ENCODE measurements at places on chromosomes 4 and X.

DNA sequence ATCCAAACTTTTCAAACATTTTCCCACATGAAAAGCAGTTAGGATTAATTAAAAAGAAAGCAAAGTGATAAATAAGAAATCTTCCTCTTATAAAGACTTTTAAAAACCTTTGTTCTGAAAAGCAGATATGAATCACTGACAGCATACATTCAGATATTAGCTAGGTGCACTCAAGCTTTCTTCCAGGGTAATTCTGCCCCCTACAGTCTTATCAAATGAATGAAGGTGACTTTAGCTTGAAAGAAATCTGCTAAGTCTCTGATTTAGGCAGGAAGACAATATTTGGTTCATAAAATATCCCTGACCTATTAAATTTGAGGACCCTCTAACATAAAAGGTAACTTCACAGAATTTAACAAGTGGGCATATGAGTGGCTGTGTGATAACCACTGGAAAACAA is 209.1 kb upstream of the FAM47A start:
- no peak for DNase-seq

DNA sequence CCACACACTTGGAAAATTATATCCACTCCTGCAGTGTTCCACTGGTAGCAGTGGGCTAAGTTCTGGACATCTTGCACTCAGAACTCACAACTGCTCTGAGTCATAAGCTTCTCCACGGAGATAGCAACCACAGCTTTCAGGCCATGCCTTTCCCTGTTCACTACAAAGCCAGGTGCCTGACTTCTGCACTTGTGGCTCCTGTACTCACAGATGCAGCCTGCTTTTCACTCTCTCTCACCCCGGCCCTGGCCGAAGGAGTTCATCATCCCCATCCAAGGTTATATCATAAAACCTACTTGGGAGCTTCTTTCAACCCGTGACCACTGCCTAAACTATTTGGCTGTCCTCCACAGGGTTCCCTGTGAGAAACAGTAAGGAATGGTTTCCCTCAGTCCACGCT is 999.4 kb downstream of the GLUD2 start:
- DNase-seq, result no peak

DNA sequence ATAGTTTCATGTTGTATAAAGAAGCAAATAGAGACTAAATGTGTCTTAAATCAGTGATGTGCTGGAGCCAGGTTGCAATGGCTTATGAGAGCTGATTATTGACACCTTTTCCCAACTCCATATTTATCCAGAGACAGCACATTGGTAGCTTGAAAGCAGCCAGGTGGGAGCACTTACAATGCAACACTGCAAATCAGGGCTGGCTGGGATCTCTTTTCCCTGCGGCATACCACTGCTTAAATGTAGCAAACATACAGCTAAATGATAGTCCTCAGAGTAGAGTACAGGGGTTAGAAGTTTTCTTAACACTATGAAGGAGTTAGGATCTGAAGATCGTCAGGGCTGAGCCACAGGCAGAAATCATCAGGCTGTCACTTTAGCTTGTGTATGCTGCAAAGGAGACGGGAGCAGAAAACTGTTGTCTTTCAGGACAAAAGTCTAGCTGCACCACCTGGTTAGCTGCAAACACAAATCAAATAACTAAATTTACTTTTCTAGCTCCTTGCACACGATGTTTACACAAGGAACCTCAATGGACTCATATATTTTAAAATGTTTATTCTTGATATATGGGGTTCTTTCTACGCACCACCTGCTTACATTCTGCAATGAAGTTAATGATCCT is 527.3 kb downstream of the TLL1 start:
- no peak for DNase-seq

- DNase-seq, result no peak
Measured at GRCh38 chrX:77693594-77693993, 92.4 kb downstream of the ATRX start.

DNA sequence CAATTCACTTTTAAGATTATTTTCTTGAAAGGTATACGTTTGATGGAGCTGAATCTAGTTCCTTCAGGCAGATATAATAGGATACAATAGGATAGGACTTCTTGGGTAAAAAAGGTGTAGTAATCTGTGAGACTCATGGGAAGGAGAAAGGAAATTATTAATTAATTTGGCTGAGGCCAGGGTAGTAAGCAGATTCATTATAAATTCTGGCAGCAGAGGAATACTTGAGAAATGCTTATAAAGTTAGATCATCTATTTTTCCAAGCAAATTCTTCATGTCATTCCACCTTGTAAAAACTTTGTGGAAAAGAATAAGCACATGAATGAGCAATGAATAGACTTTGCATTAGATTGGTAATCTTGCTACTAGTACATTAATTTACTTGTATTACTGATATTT is 46.9 kb downstream of the GYPE start:
- DNase-seq, result no peak

DNA sequence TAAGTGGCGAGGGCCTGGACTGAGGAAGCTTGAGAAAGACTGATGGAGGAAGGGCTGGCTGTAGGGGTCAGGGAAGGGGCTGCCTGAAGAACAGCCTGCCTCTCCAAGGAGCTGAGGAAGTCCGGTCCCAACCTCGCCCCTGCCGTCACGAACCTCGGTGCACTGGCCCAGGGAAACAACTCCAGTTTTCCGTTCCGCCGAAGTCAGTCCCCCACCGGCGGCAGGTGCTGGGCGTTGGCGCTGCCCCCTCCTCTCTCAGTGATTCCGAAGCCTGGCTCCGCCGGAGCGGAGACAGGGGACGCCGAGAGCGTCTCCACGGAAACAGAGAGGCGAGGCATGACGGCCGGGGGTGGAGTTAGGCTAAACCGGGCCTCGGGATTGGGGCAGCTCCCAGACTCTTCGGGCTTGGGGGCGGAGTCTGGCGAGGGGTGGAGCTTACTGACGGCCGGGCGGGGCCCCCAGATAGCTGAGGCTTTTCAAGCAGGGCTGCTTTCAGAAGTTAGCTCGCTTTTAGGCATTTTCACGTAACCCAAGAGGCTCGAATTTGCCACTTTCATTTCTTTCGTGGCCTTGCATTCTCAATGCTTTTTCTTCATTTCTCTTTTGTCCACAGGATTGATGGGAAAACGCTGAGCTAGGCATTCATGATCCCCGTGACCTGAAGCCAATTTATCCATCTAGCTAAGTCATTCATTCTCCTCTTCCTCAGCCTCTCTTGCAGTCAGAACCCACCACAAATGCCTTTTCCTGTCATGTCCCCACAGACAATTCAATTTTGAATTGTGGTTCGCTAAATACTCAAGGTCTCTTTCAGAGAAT is at the start of gene TTC29:
TTC29 (minus strand) TSS at position 309 of the 819 bp plus-strand sequence. CDS start 5,969 bp downstream, outside the sequence.
- peak; percentile 12 for DNase-seq

- no peak for DNase-seq
Measured at GRCh38 chrX:11531226-11531625, 134.5 kb downstream of the ARHGAP6 start.

DNA sequence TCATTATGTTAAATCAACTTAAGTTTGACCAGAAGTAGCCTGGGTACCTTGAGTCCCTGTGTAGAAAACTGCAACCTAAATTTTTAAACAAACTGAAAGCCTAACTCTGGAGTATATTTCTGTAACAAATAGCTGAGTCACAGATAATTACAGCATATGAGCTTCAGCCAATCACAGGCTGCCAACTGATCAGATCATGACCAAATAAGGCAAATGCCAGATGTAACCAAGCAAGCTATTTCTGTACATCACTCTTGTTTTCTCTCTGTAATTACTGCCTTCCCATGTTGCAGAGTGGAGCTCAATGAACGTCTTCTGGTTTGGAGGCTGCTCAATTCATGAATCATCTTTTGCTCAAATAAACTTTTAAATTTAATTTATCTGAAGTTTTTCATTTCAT is 980.9 kb upstream of the DIAPH2 start:
- no peak for DNase-seq

GRCh38 chr4:83516042-83516772 is 19.7 kb upstream of the GPAT3 start:
- no peak for DNase-seq

DNA sequence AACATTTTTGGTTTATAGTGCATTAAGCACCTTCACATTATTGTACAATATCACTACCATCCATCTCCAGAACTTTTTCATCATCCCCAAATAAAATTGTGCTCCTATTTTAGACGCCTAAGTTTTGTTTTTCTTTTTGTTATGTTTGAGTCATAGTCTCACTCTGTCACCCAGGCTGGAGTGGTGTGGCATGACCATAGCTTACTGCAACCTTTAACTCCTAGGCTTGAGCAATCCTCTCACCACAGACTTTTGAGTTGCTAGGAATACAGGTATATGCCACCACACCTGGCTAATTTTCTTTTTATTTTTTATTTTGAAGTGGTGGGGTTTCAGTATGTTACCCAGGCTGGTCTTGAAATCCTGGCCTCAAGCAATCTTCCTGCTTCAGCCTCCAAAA is 33.9 kb downstream of the PRSS12 start:
- no peak for DNase-seq

DNA sequence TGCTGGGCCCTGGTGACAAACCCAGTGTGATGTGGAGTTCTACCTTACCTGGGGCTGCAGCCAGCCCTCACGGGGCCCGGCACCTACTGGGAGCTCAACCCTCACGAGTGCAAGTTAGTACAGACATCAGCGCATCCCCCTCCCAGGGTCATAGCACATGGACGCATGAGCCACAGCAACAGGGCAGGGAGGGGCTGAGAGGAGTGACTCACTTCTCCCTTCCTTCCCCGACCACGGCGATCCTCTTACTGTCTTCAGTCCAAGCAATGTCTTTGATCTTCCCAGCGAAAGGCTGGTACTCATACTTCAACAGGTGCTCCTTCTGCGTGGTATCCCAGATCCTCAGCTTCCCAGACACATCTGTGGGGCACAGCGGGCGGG is 17.8 kb downstream of the WDR1 start:
- no peak for DNase-seq

- DNase-seq, result no peak
Measured at GRCh38 chrX:124250835-124251437, 81.5 kb upstream of the TEX13D start.

GRCh38 chr4:37685823-37686372 is 278 bp downstream of the RELL1 start:
- no peak for DNase-seq

GRCh38 chrX:149497626-149498025 is 7.5 kb downstream of the IDS start:
- DNase-seq, result no peak

DNA sequence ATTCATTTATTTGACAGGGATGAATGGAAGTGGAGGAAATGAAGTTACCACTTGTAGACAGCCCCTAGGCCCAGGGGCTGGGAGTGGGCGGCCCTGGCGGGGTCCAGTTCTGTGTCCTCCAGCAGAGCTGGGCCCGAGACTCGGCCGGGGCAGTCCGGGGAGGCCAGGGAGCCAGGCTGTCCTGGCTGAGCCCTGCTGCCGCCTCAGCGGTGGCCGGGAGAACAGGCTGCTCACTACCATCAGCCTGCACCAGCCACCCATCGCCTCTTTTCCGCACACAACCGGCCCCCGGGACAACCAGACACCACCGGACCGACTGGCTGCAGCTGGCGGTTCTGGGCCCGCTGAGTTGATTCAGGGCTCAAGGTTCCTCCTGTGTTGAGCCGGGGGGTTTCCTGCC is 25.6 kb downstream of the CLDN34 start:
- no peak for DNase-seq

GRCh38 chrX:54928876-54929275 is 8.3 kb downstream of the TRO start:
- DNase-seq, result no peak

DNA sequence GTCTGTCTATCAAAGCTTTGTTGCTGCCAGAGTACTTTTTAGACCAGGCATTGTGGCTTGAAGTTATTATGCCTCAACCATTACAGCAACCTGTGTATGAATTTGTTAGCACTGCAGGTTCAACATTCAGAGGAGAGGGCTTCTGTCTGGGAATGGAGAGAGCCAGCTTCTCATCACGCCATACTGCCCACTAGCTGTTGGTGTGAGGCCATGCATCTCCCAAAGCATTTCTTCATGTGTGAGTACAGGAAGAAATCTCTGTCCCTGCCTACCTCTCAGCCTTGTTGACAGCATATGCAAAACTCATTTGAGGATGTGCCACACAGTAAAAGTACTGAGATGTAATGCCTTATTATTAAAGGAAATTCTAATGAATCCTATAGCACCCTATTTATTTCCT is 76.9 kb upstream of the PPARGC1A start:
- DNase-seq, result no peak

DNA sequence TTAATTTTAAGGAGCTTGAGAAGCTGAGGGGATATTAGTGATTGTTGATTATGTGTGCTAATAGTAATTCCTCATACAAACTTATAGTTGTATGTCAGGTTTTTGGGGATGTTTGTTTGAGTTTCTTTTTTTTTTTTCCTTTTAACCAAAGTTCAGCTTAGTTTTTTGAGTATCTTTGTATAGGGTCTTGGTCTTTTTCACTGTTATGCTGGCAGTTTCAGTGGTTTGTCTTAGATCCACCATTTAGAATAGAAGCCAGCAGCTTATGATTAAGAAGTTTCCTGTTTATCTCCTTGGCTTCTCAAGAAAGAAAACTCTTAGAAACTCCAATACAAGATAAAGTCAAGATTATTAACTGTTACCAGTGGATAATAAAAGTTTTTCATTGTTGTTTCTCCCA is 16.1 kb downstream of the CPEB2 start:
- DNase-seq, result no peak

- DNase-seq, result no peak
Measured at GRCh38 chrX:106510713-106511403, 100.9 kb upstream of the RADX start.

GRCh38 chr4:137390707-137391106 is 141.6 kb downstream of the PCDH18 start:
- DNase-seq, result no peak

DNA sequence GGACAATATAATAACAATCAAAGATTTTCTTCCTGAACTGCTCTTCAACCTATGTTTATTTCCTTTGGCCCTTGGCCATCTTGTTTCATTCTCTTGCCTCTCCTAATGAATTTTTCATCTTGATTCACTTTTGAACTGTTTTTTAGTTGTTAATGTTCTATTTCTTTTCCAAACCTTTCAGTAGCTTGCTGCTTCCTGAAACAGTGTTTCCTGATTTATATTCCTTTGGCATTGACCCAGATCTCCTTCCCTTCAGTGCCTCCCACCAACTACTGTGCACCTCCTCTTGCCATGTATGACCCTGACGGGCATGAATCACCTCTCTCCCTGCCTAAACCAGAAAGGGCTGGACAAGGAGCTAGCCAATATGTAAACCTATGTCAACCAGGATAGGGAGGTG is 25.6 kb upstream of the SPP1 start:
- DNase-seq, result no peak

DNA sequence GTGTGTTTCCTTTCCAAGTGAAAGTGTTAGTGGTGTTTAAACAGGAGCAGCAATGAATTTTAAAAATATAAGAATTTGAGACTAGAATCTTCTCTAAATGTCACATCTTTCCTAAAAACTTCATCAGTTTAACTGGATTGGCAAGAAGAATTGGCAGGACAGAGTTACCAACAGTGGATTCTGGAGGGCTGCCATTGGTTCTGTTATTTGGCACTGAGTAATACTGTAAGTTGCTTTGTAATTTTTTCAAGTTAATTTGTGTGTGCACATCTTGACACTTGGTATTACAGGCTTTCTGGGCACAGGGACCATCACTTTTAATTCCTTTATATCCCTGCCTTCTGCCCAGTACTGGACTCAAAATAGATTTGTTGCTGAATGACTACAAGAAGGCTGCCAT is 4.5 kb upstream of the GPRIN3 start:
- DNase-seq, result no peak

Data from cortex of kidney (tissue), 1 donor.